ENCODE measurements at places on chromosomes 7 and 10. TPM values are rescaled to one million over a fixed set of nuclear protein-coding genes. Genes with fewer than 3 reads are reported as not detected.

The GRID2IP gene
- not detected for total RNA-seq

The CLDN15 gene
- total RNA-seq = 20.7 TPM

The C7orf25 gene
- total RNA-seq = 2.1 TPM

- no peak for DNase-seq
Measured at GRCh38 chr7:64672414-64672813, 6.5 kb downstream of the ZNF107 start.

GRCh38 chr7:116465125-116465524 lies 34.4 kb upstream of the CAV2 start:
- DNase-seq = no peak
